Stimulated activated CD4-positive, alpha-beta T cell treated with anti-CD3 and anti-CD28 coated beads, TNF-alpha, amount 100 ng/mL, for 48 hours (primary cell): ENCODE measurements at places on chromosomes 12 and 14.

DNA sequence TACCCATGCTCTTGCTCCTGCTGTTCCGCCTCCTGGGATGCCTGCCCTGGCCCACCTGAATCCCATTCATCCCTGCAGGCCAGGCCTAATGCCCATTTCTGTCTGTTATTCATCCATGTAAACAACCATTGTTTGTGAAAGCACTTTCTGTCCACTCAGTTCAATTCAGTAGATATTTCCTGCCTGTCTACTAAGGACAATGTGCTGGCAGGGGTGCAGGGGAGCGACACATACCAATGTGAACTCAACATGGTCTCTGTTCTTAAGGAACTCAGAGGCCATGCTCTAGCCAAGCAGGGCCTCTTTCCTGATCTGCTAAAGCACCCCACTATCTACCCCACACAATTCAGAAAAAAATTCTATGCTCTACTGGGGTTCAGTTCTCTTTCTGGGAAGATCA lies 88.5 kb upstream of the ZFP36L1 start:
- no peak for DNase-seq

GRCh38 chr14:51620056-51620455 lies 31.7 kb upstream of the FRMD6 start:
- DNase-seq = no peak

- DNase-seq = no peak
These were observed 899 bp upstream of the KCNH3 start for GRCh38 chr12:49537752-49538509.

GRCh38 chr12:44287545-44287944 lies 451.7 kb downstream of the TMEM117 start:
- DNase-seq = no peak

- DNase-seq = no peak
These were observed 883 bp upstream of the CDCA4 start for GRCh38 chr14:105021656-105022275.

GRCh38 chr12:54220567-54220966 lies 31.8 kb upstream of the SMUG1 start:
- no peak for DNase-seq

GRCh38 chr12:126897102-126897501 lies 1369.9 kb upstream of the TMEM132C start:
- DNase-seq = no peak

- no peak for DNase-seq
These were observed 24.6 kb downstream of the KERA start for GRCh38 chr12:91033251-91033650.

DNA sequence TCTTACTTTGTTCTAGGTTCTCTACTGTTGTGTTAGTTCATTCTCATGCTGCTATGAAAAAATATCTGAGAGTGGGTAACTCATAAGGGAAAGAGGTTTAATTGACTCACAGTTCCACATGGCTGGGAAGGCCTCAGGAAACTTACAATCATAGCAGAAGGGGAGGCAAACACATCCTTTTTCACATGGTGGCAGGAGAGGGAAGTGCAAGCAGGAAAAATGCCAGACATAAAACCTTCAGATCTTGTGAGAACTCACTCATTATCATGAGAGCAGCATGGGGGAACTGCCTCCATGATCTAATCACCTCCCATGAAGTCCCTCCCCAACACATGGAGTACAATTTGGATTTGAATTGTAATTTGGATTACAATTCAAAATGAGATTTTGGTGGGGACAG lies 69.6 kb downstream of the MGST1 start:
- DNase-seq = no peak

DNA sequence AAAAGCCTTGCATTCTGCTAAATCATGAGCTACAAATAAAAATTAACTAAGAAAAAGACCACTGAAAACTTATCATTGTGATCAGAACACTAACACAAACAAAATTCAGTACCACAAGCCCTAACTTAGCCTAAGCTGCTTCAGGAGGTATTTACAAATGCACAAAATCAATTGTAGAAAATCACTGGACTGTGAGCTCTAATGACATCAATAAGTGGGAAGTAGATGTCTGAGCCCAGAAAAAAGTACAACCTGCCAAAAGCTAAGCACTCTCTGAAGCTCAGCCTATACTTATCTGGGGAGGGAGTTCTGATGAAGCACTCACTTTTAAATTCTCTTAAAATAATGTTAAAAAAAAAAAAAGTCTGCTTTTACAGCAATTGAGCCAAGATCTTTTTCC lies 92.9 kb downstream of the SLCO1B1 start:
- no peak for DNase-seq

- DNase-seq = no peak
These were observed 96.8 kb downstream of the SRGAP1 start for GRCh38 chr12:63941166-63941800.

GRCh38 chr12:23133471-23133870 lies 508.5 kb downstream of the ETNK1 start:
- DNase-seq = no peak

GRCh38 chr12:109650808-109651207 lies 62.8 kb upstream of the FAM222A start:
- no peak for DNase-seq

DNA sequence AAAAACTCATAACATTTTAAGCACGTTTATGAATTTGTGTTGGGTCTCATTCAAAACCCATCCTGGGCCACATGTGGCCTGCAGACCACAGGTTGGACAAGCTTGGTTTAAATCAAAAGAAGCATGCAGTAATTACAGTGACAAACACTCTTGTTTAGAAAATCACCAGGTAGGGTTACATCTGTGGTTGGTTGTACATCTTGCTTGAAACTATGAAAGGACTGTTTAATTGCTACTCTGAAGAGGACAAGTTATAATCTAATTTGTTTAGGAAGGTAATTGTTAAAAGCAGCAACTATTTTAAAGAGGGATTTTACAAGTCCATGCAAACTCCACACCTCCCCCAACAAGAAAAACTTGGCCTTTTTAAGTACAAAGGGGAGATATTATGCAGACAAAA lies 4.0 kb downstream of the TRIP11 start:
- DNase-seq = no peak

- DNase-seq = peak; percentile 47
These were observed 3.7 kb downstream of the REM2 start for GRCh38 chr14:22886500-22887259.

DNA sequence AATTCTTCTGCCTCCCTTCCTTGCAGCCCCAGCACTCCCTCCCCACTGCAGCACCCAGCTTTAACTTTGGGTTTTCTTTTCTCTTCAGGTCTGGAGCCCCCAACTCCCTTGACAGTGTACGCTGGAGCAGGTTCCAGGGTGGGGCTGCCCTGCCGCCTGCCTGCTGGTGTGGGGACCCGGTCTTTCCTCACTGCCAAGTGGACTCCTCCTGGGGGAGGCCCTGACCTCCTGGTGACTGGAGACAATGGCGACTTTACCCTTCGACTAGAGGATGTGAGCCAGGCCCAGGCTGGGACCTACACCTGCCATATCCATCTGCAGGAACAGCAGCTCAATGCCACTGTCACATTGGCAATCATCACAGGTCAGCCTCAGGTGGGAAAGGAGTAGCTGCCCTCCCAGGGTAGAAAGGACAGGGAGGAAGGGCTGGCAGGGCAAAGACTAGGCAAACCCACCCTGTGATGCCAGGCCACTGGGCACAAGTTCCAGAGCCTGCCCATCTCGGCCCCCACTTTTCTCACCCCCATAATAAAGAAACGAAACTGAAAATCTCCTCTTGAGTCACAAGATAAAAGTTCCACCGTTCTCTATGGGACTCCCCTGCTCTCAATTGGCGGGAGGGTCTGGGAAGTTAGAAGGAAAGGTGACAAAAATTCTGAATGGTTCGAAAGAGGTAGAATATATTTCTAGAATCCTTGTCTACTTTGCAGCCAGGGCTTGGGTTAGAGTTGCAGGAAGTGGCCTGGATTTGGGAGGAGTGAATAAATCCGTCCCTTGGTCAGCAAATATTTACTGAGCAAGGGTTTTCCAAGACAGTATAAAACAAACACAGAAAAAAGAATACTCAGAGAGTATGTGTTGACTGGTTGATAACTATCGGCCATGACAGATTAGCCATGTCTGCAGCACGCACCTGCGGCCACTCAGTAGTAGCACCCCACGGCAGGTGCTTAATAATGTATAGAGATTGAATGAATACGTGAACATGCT lies 3.2 kb downstream of the LAG3 start:
- DNase-seq = no peak

GRCh38 chr12:130815028-130815741 lies 23.9 kb downstream of the STX2 start:
- DNase-seq = no peak

GRCh38 chr12:77938301-77938700 lies 107.6 kb downstream of the NAV3 start:
- no peak for DNase-seq

DNA sequence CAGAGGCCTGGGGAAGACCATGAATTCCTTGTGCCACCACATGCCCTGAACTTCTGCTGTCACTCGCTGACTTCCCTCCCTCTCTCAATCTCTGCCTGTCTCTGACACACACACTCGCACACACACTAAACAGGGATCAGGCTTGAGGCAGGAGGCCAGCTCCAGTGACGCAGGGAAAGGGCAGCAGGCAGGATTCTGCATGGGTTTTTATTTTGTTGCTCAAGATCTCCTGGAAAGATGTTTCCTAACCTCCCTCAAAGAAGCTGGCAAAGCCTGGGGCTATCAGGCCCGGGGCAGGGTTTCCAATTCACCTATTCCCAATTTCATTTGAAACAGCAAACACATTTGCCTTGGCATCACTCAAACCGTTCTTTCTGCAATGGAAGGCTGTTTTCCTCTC lies 27.7 kb upstream of the PEX5 start:
- DNase-seq = no peak

GRCh38 chr14:104072586-104072985 lies 12.9 kb upstream of the ASPG start:
- no peak for DNase-seq

GRCh38 chr12:82458101-82458500 lies 99.8 kb downstream of the METTL25 start:
- no peak for DNase-seq

GRCh38 chr14:51056421-51056820 lies 38.5 kb downstream of the TRIM9 start:
- DNase-seq = no peak

GRCh38 chr12:63308671-63309070 lies 157.7 kb upstream of the AVPR1A start:
- no peak for DNase-seq

- no peak for DNase-seq
These were observed 30.7 kb upstream of the OVCH1 start for GRCh38 chr12:29528161-29528560.

DNA sequence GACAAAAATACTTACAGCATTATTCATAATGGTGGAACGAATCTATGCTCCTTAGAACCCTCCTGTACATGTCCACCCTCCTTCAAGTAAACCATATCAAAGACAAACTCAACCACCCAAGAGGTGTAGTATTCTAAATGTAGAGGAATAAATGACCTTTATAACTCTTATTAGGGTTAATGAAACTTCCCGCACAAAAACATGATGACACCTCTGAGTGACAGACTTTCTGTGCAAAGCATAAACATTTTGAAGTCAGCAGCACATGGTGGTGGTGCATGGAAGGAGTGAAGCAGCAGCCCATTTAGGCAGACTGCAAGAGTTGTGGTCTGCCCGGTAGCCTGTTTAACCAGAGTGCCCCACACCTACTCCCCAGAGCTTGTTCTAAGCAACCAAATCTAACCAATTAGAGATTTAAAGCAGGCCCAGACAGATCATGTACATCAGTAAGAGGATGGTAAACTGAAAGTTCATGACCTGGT lies 615 bp upstream of the ASB8 start:
- DNase-seq = no peak

DNA sequence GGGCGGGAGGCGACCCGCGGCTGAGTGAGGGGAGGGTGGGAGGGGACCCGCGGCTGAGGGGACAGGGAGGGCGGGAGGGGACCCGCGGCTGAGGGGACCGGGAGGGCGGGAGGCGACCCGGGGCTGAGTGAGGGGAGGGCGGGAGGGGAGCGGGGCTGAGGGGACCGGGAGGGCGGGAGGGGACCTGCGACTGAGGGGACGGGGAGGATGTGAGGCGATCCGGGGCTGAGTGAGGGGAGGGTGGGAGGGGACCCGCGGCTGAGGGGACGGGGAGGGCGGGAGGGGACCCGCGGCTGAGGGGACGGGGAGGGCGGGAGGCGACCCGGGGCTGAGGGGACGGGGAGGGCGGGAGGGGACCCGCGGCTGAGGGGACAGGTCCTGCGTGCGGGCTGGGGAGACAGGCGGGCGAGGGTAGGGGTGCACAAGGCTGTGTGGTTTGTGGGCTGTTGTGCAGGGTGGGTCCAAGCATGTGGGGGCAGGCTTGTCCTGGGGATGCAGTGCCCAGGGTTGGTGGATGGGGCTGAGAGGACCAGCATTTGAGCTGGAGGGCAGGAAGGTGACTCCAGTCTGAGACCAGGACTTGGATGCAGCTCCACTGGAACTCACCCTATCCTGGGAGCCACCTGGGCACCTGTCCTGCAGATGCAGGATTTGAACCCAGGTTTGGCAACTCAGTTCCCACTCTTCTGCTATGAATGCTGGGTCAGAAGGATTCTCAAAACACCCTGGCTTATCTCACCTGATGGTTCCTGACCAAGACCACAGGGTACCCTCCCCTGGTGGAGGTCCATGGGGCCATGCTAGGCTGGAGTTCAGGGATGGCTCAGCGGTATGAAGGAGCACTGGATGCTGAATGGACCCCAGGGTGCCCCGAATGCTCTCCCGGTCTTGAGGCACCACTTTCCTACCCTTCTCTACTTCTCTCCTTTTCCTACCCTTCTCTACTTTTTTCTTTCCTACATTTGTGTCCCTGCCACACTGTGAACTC lies 9.4 kb downstream of the PLD4 start:
- DNase-seq = no peak

GRCh38 chr12:115103884-115104883 lies 420.2 kb upstream of the TBX3 start:
- DNase-seq = no peak

DNA sequence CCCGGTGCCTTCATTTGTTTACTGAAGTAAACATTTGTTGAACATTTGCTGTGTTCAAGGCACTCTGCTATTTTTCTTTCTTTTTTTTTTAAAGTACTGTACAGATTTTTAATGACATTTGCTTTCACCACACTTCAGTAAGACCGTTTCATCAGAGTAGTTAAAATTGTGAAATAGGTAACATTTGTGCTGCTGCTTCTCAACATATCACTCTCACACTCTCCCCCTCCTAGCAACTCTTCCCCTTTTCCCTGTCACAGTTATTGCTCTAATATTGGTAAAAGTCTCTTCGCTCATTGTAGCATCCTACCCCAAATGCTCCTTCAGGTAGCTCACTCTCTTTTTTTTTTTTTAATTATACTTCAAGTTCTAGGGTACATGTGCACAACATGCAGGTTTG lies 49.6 kb downstream of the SRGAP1 start:
- DNase-seq = no peak

DNA sequence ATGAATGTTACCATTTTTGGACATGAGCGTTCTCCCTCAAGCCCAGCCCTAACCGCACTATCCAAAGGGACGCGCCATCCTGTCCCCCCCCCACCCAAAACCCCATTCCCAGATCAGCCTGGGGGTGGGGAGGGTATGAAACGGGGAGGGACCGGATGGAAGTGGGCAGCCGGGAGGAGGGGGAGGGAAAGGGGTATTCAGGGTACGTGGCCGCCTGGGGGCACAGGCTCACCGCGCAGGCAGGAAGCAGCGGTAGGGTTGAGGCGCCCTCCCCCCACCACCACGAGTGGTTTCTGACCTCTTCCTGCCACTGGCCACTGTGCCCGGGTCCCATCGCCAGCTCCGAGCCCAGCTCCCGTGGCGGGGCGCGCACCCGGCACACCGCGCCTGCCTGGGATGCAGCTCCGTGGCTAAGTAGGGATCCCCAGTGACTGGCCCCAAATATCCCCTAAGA lies 1.4 kb downstream of the ACTN1 start:
- no peak for DNase-seq
